ENCODE measurements at places on chromosomes 11 and 22.
A peak's percentile ranks its signal among the peaks of the same experiment; 100 is the strongest.

- DNase-seq = no peak
Observed at GRCh38 chr11:134388590-134388989, 23.5 kb downstream of the B3GAT1 start.

DNA sequence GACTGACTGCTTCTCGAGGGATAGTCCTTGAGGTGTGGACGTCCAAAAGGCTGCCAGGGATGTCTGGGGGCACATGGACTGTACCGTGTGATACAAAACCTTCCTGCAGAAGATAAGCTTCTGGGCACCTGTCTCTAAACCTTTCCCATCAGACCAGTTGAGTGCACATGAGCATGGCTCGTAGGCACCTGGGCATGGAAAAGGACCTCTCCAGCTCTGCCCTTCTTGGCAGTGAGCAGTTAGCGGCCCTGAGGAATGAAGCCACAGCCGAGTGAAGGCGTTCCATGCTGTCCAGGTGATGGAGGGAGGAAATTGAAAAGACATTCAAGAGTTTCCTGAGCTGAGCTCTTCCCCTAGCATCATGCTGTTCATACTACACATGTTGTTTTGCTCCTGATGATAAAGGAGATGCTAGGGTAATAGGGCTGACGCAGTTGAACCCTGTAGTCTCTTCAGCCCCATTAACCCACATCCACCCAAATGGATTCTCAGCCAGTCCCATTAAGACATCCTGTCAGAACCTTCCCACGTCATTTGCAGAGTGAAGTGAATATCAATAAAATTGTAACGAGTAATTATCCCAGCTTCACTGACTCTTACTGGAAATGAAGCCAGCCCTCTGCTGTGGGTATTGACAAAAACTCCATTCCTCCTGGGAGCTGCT lies 138.6 kb downstream of the KIRREL3 start:
- DNase-seq = no peak

GRCh38 chr11:36376888-36377758 lies 81.0 kb downstream of the PRR5L start:
- peak; percentile 42 for DNase-seq

GRCh38 chr11:47514825-47515647 lies 37.9 kb downstream of the CELF1 start:
- no peak for DNase-seq

- DNase-seq = no peak
Observed at GRCh38 chr11:115126092-115126491, 378.1 kb downstream of the CADM1 start.

DNA sequence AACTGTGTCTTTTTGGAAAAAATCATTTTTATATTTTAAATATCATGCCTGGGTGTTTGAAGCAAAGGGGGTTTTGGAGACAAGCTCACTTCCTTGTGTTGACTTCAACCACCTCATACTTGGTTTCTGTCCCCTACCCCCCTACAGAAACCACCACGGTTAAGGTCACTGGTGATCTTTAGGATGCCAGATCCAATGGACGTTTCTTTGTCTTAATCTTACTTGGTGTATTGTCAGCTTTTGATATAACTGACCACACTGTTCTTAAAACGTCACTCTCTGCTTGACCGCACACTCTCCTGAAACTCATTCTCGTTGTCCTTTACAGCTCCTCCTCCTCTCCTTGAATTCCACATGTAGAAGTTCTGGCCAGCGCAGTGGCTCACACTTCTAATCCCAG lies 34.8 kb upstream of the SWAP70 start:
- no peak for DNase-seq

DNA sequence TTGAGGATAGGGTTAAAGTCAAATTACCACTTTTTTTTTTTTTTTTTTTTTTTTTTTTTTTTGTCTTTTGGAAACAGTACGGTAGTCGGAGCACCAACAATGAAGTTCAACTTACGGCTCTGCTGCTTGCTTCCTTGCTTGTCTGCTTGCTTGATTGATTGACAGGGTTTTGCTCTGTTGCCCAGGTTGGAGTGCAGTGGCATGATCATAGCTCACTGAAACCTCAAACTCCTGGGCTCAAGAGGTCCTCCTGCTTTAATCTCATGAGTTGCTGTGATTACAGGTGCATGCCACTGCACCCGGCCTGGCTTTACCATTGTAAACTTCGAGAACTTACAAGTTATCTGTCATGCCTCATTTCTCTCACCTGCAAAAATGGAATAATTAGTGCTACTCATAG lies 5.8 kb downstream of the SGSM3 start:
- DNase-seq = no peak

DNA sequence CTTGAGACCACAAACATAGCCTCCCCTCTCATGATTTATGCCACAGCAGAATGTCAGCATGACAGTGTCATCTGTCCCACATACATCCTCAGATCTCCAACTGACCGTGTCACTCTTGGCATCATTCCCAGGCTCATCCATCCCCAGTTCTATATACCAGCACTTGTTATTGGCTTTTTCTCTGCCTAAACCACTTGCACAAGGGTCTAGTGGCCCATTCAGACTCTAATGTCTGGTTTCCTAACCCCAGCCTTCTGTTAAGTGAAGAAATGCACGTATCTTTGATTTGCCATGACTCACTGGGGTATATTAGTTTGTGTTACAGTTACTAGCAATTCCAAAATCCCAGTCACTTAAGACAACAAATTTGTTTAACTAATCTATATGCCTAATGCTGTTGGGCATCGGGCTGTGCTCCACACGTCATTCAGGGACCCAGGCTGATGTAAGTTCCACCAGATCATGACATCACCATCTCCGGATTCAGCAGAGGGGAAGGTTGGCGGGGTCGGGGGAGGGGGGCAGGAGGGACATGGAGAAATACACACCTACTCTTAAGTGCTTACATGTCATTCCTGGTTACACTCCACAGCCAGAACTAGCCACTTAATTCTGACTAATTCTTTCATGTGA lies 517.4 kb downstream of the BUD13 start:
- no peak for DNase-seq

DNA sequence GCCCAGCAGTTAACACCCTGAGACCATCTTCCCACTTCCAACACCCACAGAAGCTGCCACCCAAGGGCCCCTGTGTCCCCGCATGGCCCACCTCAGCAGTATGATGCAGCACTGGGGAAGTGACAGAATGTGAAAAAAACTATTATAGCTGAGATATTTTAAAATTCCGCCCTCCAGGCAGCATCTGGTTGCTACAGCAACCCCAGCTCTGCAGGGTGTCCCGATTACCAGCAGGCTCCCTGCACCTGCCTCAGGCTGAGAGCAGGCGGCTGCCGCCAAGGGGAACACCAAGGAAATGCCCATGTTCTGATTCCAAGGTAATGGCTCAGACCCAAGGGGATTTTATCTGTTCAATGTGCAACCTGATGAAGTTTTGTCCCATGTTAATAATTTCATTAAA lies 10.5 kb upstream of the TMEM121B start:
- DNase-seq = peak; percentile 68

GRCh38 chr22:27462190-27462589 lies 339.4 kb downstream of the MN1 start:
- DNase-seq = peak; percentile 49

DNA sequence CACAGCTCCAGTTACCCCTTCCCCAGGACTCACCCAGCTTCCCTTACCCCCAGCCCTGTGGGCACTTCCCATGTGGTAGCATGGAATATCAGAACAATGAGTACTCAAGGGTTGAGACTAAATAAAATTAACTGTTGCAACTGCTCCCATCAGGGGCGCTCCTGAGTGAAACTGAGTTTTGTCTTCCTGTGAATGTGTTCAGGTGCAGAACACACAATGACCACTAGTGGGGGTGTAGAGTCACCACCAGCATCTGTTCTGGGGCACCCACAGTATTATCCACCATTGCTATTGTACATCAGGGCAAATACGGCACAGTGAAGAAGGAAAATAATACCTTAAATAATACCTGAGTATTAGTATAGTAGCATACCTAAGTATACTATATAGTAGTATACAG lies 689.7 kb downstream of the TBC1D22A start:
- DNase-seq = no peak

DNA sequence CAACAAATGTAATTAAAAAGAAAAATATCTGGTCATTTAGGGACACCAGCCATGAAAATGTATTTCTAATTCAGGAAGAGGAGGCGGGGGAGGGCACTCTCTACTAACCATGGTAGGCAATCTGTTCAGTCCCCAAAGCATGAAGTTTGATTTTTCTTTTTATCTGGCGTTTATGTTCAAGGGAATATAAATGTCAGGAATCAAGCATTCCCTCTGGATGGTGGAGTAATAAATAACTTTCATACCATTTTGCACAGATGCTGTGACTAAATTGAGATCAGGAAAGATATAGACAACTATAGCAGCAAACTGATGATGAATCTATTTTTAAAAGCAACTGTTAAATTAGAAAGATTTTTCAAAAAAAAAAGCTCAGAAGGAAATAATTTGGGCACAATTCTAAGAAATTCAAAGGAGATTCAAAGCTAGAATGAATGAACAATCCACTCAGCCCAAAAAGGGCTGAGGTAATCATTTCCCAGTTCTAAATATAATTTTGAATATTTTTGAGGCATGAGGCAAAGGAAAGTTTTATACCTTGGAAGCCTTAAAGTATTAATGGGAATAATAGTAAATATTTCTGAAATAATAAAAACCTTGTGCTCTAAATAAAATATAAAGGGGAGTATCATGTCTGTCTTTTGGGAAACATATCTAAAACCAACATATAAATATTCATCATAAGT lies 146.4 kb upstream of the POU2AF2 start:
- DNase-seq = no peak

DNA sequence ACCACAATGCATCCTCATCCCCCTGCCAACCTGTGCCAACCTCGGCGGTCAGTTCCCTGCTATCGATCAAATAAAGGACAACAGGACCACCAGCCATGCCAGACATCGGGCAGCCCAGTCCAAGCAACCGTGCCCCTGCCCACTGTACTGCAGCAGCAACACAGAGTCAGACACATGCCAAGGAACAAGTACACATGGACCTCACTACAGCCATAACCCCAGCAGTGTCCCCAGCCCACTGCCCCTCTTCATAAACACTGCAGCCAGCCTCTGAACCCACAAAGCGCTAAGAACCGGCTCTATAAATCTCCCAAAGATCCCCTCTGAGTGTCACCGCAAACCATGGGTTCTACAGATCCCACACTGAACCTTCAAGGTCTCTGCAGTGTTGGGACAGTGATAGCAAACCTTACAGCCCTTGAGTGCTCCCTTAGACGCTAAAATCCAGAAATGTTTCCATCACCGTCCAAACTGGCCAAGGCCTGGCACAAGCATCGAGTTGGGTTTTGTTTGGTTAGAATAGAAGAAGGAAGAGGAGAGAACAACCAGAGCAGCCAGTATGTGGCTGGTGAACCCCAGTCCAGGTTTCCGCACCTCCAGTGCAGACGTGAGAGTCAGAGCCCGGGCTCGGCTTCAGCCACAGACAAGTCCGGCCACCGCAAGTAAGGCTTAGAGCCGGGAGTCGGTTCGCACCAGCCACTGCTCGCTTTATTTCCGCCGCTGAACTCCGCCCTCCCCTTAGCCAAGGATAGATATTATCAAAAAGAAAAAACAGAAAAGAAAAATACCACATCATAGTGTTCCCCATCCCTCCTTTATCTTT lies 7.9 kb downstream of the PAX6 start:
- DNase-seq = no peak

GRCh38 chr11:118659314-118659952 lies 20.0 kb downstream of the TREH start:
- DNase-seq = peak; percentile 93

DNA sequence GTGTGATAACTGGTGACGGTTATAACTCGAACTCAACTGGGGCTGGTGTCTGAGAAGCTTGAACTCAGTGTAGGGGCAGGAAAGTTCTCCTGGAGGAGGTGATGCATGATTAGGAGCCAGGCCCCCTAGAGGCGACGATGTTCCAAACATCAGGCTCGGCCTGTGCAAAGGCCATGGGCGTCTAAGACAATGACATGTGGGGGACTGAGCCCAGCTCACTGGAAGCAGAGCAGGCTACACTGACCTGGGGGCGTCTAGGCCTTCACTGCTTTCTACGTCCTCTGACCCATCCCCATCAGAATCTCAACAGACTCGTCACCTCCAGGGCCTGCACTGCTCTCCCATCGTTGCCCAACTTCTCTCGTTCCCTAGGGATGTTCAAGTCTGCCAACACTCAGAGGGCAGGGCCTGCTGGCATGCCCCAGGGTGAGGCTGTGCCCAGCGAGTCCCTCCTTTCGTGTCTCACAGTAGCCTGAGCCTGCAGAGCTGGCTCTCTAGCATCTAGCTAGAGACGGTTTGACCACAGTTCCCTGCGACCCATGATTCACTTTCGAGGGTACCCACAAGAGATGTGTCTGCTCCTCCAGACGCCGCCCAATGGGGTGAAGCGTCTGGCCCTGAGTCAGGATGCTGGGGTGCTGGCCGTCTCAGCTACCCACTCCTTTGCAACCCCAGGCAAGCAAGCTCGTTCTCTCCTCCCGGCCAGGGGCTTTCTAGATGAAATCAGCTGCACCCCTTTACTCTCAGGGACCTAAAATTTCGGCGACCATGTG lies 1.1 kb upstream of the ATG16L2 start:
- DNase-seq = peak; percentile 60

- no peak for DNase-seq
Observed at GRCh38 chr11:82750643-82751139, 17.0 kb upstream of the FAM181B start.

DNA sequence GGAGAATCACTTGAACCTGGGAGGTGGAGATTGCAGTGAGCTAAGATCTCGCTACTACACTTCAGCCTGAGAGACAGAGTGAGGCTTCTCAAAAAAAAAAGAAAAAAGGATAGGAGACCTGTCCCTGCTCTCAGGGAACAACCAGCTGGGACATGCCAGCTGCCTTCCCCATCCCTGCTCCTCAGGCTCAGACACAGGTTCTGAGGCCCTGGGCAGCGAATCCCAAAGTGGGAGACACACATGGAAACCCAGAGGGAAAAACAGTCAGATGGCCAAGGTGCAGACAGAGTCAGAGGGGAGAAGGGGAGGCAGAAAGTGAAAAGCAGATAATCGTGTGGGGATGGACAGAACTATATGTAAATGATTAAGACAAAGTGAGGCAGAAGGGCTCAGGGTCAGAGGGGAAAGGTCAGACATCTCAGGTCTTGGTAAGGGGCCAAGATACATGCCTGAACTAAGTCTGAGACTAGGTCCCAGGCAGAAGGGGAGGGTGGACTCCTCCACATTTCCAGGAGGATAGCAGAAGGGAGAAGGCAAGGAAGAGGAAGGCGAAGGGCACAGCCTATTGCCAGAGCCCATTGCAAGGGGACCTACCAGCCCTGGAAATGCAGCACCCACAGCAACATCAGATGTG lies 14.2 kb downstream of the STARD10 start:
- no peak for DNase-seq

DNA sequence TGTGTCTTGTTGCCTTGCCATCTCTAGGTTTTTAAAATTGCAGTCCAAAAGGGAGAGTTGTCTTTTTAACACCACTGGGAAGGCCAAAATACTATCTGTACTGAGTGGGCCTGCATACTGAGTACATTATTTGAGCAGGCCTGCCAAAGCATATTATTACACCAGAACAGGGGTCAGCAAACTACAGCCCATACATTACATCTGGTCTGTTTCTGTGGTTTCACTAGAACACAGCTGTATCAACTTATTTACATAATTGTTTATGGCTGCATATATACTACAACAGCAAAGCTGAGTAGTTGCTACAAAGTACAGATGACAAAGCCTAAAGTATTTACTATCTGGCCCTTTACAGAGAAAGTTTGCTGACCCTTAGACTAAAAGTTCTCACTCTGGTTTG lies 74.0 kb downstream of the USP35 start:
- DNase-seq = no peak

- peak; percentile 83 for DNase-seq
Observed at GRCh38 chr11:14358729-14359439, at the start of gene RRAS2. Gene RRAS2 (minus strand): TSS chr11:14359183. CDS start chr11:14358870, 313 bp downstream.

GRCh38 chr11:66076561-66076960 lies 6.5 kb downstream of the PACS1 start:
- DNase-seq = no peak
